KG1 (cell line): ENCODE measurements at places on chromosomes 16 and 17.

DNA sequence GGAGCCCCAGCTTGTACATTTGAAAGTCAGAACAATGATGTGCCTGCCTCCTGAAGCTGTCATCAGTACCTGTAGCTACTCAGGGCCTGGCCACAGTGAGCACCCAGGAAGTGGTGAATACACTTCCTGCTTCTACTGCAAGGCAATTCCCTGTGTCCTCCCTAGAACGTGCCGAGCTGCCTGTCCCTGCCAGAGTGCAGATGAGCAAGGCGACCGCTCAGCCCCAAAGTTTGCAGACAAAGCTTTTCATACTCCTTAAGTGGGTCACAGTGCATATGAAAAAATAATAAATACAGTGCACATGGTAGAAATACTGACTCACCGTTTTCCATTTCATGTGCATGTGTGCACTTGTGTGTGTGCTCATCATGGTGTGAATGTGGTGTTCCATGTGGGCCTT, 77.3 kb downstream of the MPRIP start:
- no peak for DNase-seq

DNA sequence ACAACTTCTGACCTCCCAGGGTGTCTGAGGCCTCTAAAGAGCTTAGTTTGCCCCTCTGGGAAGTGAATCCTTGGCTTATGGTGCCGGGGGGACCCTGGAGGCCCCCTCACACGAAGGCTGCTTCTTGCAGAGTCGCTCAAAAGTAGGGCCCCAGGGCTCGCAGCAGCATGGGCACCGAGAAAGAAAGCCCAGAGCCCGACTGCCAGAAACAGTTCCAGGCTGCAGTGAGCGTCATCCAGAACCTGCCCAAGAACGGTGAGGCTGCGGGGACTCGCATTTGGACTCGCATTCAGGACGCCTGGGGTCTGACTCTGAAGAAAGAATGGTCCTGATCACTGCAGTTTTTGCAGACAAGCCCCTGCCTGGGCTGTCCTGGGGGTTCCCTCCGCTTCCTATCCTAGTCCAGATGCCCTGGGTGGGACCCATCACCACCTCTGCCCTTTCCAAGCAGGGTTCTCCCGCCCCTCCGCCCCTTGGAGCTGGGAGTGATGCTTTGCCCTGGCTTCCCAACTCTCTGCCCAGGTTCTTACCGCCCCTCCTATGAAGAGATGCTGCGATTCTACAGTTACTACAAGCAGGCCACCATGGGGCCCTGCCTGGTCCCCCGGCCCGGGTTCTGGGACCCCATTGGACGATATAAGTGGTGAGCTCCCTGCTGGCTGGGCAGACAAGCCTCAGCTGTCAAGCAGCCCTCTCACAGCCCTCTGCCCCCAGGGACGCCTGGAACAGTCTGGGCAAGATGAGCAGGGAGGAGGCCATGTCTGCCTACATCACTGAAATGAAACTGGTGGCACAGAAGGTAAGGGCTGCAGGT, 698 bp downstream of the ACBD4 start:
- no peak for DNase-seq

DNA sequence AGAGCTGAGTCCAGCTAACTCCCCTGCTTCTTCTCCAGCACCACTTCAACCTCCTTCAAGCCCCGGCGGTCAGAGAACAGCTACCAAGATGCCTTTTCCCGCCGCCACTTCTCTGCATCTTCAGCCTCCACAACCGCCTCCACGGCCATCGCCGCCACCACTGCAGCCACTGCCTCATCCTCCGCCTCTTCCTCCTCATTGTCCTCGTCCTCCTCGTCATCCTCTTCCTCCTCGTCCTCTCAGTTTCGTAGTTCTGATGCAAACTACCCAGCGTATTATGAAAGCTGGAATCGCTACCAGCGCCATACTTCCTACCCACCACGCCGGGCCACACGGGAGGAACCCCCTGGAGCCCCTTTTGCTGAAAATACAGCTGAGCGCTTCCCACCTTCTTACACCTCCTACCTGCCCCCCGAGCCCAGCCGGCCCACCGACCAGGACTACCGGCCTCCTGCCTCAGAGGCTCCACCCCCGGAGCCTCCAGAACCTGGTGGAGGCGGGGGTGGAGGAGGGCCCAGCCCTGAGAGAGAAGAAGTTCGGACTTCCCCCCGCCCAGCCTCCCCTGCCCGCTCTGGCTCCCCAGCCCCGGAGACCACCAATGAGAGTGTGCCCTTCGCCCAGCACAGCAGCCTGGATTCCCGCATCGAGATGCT, 7.1 kb downstream of the SETD1A start:
- no peak for DNase-seq

DNA sequence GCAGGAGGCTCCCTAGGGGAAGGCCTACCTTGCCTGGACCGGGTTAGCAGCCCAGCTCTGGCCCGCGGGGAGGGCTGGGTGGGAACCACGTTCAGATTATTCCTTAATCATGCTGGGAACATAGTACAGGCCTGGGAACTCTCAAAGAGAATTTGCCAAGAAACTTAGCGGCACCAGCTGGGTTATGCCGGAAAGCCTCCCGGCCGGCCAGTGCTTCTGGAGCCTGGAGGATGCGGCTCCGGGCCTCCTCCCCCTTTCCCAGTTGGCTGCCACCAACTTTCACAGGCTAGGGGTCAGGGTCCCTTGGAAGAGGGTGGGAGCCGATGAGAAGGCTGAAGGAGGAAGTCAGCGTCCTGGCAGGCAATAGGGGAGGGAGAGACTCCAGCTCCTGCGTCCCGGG, 10.8 kb downstream of the NGFR start:
- DNase-seq, result no peak

DNA sequence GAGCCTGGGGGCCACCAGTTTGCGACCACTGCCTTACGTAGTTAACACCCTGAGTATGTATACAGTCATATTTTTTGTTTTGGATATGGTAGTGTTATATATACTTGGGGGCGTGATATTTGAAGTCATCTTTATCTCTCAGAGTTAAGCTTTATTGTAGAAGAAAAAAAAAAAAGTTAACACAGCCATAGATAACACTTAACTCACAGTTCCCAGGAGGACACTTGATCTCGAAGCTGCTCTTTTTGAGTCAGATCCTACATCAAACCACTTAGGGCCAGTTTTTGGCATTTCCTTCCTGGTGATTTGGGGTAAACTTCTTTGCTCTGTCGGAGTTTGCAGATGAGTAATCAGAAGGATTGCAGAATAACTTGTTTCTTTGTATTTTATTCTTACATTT, 5.8 kb downstream of the ITPRIPL2 start:
- no peak for DNase-seq

DNA sequence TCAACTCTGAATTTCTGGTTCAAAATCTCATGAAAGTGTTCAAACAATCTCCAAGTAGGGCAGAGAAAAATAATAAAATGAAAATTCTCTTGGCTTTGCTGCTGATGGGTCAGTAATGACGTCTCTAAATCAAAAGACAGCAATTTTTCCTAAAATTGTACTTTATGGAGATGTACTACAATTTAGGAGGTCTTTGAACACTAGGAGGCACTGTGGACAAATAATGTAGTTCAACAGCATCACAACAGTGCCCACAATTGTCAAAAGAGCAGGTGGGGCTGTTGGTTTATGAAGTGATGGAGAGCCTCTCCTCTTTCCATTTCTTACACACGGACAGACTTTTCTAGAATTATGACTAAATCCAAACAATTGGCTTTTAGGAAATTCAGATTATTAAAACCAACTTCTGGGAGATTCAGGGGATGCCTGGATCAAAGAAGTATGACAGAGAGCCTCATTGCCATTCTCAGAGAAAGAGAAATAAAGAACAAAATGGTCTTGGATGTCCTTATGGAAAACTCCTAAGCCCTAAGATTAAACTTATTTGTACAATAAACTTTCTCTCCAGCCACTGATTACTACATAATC, 23.8 kb downstream of the EZH1 start:
- DNase-seq, result peak; percentile 41

DNA sequence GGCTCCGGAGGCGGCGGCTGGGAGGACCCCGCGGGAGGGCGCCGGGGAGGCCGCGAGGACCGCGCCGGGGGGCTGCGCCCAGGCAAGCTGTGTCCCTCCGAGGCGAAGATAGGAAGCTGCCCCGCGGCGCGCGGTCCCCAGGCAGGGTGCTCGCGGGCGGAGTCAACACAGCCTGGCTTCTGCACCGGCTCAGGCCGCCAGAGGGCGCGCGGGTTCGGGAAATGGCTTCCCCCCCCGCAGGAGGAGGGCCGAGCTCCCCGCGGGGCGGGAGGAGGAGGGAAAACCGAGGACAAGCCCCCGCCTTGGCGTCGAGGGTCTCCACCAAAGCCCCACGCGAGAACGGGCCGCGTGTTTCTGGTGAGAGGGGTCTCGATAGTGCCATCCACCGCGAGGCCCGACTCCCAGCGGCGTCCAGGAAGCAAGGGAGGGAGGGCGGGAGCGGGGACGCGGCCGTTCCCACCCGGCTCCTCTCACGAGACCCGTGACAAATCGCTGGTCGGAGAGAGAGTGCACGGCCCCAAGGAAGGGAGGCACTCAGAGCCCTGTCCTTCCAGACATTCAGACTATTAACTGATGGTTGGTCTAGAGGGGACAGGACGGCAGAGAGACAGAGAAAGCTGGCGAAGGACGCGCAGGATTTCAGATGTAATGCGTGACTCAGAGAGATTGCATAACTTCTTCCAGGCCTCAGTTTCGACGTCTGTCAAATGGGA, 64.4 kb upstream of the DNAJA2 start:
- DNase-seq, result peak; percentile 31

DNA sequence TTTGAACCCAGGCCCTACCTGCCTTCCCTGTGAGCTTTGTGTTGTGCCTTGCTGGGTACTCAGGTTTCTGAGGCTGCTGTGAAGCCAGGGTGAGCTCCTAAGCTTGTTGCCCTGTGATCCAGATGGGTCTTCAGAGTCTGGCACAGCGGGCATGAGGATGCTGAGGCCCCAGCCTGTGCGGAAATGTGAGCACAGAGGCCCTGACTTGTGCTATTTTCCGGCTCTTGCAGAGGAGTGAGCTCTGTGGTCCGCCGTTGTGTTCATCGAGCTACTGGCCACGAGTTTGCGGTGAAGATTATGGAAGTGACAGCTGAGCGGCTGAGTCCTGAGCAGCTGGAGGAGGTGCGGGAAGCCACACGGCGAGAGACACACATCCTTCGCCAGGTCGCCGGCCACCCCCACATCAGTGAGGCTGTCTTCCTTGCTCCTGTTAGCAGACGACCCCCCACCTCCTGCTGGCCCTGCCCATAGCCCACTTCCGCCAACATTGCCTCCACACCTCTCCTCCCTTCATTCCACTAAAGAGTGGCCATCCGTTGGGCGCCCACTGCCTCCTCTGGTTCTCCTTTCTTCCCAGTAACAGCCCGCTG, 2.7 kb downstream of the PHKG2 start:
- DNase-seq, result no peak

DNA sequence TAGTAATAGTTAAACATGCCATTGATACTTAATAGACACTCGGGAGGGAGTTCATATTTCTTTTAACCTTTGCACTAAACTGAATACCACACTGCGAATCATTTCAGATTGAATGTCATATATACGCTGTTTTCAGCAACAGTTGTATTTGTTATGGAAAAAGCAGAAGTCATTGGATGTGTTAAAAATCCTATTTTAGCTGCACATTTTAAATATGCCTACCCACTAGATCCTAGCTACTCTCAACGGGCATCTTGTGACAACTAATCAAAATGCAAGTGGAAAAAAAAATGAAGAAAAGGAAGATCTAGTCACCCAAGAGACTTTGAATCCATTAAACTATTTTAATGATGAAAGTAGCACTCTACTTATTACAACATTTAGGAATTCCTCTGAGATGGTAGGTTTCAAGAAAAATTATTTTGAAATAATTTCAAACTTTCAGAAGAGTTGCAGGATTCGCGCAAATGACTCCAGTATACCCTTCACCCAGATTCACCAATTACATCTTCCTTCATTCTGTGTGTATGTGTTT, 51.4 kb upstream of the MNT start:
- no peak for DNase-seq

DNA sequence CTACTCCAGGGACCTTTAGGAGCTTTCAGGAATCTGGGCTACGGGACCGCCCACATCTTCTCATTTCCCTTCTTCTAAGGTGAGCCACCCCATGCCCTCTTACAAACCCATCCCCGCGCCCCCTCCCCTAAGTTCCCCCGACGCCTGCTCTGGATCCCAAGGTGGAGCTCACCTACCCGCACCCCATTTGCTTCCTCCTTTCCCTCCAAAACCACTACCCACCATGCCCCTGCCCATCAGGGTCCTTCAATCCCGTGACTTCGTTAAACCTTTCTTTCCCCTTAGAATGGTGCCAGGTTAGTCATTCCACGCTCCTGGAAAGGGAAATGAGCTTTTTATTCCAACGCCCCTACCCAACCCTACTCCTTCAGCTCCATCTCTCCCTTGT, 326 bp upstream of the MTMR4 start:
- no peak for DNase-seq

GRCh38 chr17:78075545-78075944, 53.0 kb downstream of the TMC6 start:
- no peak for DNase-seq

DNA sequence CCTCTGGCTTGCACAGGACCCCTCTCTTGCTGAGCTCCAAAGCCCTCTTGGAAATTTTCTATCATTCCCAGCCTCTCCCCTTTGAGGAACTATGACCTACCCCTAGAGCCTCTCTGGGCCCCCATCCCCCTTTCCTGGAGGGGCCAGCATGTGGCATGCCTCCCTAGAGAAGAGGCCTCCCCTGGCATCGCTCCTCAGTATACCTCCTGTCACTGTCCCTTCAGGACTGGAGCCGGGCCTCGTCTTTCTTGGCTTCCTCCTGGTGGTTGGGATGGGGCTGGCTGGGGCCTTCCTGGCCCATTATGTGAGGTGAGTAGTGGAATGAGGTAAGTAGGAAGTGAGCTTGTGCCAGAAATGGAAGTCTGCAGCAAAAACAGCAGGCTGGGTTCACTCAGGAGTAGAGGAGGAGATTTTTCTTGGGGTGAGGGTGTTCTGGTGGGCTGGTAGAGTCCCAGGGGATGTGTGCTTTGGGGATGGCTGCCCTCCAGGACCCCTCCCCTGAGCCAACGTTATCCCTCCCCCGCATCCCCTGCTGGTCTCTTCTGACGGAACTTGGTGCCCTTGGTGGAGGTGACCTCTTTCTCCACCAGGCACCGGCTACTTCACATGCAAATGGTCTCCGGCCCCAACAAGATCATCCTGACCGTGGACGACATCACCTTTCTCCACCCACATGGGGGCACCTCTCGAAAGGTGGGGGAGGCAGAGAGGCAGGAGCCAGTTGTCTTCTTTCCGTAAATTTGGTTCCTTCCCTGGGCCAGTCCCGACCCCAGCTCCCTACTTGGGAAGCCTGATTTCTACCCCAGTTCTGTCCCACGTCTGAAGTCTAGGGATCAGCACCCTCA, 4.6 kb downstream of the GUCY2D start:
- DNase-seq, result no peak

DNA sequence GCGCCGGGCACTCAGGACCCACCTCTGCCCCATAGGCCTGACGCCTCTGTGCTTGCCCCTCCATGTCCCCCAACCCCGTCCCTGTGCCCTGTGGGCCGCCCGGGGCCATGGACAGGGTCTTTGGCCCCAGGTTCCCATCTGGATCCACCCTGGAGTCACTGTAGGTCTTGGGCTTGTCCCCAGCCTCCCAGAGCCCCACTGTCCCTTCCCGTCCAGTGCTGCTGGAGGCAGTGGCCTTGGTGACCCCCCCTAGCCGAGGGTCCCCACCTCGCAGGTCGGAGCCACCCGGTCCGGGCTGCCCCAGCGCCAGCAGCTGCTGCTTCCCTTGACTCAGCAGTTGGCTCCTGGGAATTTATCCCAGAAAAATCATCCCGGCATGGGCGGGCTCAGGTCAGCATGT, 49.3 kb downstream of the ZFPM1 start:
- DNase-seq, result no peak

- no peak for DNase-seq
Observed at GRCh38 chr16:67270931-67271338, 8.4 kb upstream of the PLEKHG4 start.

- no peak for DNase-seq
Observed at GRCh38 chr16:75011634-75012307, 12.9 kb downstream of the ZNRF1 start.

GRCh38 chr16:975291-975690, 4.5 kb upstream of the LMF1 start:
- DNase-seq, result no peak
